ENCODE measurements at places on chromosomes 16 and 17.

DNA sequence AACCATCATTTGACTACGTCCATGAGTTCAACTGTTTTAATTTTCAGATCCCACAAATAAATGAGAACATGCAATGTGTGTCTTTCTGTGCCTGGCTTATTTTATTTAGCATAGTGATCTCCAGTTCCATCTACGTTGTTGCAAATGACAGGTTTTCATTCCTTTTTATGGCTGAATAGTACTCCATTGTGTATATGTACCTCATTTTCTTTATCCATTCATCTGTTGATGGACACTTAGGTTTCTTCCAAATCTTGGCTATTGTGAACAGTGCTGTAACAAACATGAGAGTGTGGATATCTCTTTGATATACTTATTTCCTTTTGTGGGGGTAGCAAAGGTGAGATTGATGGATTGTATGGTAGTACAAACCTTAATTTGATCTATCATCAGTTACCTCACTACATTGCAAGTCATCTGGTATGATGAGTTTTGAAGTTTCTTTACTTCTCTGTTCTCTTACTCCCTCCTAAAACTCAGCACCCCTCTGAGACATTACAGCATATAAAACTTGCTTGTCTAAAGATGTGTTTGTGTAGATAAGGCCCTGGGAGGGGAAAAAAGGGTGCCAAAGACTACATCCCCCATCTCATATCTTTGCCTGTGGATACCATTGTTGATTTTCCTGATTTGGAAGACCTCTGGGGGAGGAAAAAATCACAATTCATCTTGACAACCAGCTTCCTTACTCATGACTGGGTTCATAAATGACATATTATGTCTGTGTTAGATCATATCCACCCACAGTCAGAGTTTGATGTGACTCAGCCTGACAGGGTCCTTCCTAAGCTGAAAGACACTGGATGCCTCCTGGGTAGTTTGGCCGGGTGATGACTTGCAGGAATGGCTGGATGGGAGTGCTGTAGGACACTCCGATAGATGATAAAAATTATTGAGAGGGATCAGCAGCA is 47.6 kb downstream of the ABCA9 start:
- no peak for DNase-seq

GRCh38 chr17:7745748-7746470 is 28.4 kb downstream of the DNAH2 start:
- no peak for DNase-seq

- no peak for DNase-seq
These were observed 335.9 kb upstream of the TNRC6C start for GRCh38 chr17:77622647-77623046.

GRCh38 chr17:51046514-51047384 is 73.9 kb downstream of the SPAG9 start:
- DNase-seq = no peak

- DNase-seq = no peak
These were observed 49.0 kb downstream of the RTN4RL1 start for GRCh38 chr17:1976000-1976682.

- no peak for DNase-seq
These were observed 1.9 kb downstream of the GPS2 start for GRCh38 chr17:7313088-7313889.

- DNase-seq = no peak
These were observed 3.1 kb upstream of the CORO7 start for GRCh38 chr16:4419402-4419959.

All from stimulated activated CD4-positive, alpha-beta T cell treated with anti-CD3 and anti-CD28 coated beads, Interleukin-12 subunit alpha, Interleukin-12 subunit beta, amount 100 ng/mL, for 24 hours (primary cell).